ENCODE measurements at places on chromosomes 6 and 20. TPM values are rescaled to one million over a fixed set of nuclear protein-coding genes. Genes with fewer than 3 reads are reported as not detected.

SRMS gene
- not detected for total RNA-seq

CFAP206 gene
- not detected for total RNA-seq

RAD21L1 gene
- total RNA-seq, result 0.18 TPM

TULP4 gene
- total RNA-seq, result 29.6 TPM

NOTCH4 gene
- 0.55 TPM for total RNA-seq

MOG gene
- total RNA-seq, result not detected

PPARD gene
- total RNA-seq, result 36.7 TPM

FILIP1 gene
- not detected for total RNA-seq

FAXC gene
- total RNA-seq, result not detected

XKR7 gene
- total RNA-seq, result not detected

CCR6 gene
- 3.8 TPM for total RNA-seq

CPXM1 gene
- total RNA-seq, result 0.26 TPM

FRK gene
- 0.03 TPM for total RNA-seq

ASIP gene
- not detected for total RNA-seq

PSORS1C2 gene
- not detected for total RNA-seq

BTNL2 gene
- total RNA-seq, result not detected

MUC21 gene
- total RNA-seq, result not detected

PAK5 gene
- total RNA-seq, result not detected

SFTA2 gene
- not detected for total RNA-seq

TULP1 gene
- total RNA-seq, result not detected

VNN1 gene
- not detected for total RNA-seq

SLC35D3 gene
- total RNA-seq, result not detected

CCM2L gene
- not detected for total RNA-seq

CLPSL2 gene
- total RNA-seq, result not detected

PRKN gene
- total RNA-seq, result 0.63 TPM

EYS gene
- total RNA-seq, result not detected

CYB5R4 gene
- total RNA-seq, result 30.8 TPM

OXT gene
- not detected for total RNA-seq

SIRPB2 gene
- not detected for total RNA-seq

CST4 gene
- not detected for total RNA-seq

All from activated CD8-positive, alpha-beta T cell treated with anti-CD3 and anti-CD28 coated beads, Interleukin-2, amount 10 ng/mL, durations not matched to agents 7 days and 5 days (primary cell).